ENCODE measurements at places on chromosomes 1 and 21.

DNA sequence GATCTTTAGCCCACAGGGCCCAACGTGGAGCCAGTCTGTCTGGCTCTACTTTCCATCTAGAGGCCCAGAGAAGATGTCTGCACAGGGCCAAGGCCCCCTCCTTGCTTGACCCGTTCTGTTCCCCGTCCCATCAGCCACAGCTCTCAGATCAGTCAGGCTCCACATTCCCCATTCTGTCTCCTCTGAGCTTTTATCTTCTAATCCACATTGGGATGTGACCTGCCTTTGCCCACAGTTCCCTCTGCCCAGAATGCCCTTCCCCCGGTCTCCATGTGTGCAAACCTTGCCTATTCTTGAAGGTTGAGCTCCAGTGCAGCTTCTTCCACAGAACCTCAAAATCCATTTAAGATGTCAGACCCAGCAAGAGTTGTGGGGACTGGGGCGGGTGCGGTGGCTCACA, 53.3 kb upstream of the WASF2 start:
- DNase-seq: no peak

DNA sequence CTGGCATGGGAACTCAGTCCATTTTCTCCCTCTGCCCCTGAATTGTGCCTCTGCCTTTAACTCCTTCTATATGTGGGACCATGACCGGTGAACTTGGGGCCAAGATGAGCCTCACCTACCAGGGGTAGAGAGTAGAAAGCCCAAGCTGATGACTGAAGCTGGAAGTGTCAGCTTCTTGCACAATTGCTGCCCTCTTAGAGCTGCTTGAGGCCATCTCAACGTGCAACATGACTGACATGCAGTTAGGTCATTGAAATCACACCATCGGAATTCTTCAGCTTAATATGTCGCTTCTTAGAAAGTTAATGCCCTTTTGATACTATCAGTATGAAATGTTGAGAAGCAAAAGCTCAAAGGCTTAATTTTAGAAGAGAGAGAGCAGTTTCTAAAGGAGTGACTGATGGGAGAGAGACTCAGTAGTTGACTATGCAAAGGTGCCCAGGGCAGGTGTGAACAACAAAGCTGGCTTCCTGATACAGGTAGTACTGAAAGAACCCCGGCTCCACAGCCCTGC, 89.4 kb upstream of the UBE2U start:
- DNase-seq: no peak

GRCh38 chr1:219999821-220000220, 46.5 kb downstream of the EPRS1 start:
- no peak for DNase-seq

- no peak for DNase-seq
These were observed 111.1 kb upstream of the BEND5 start for GRCh38 chr1:48887796-48888195.

- no peak for DNase-seq
These were observed 824.6 kb upstream of the NEGR1 start for GRCh38 chr1:73106931-73107330.

DNA sequence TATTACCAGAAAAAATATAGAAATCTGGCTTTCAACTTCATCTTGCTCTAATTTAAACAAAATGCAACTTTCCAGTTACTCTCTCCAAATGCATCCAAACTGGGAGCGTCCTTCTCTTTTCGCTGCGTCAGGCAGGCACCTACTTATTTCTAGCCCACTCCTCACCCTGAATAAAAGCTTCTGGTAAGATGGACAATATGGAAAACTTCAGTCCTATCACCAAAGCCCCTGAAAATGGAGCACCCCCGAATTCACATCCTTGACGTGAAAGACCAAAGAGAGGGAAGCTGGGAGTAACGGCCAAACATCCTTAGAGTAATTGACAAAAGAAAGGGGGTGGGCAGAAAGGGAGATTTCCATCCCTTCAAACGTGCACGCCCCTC, 5.5 kb upstream of the PROX1 start:
- DNase-seq: no peak

- DNase-seq: peak; percentile 23
These were observed 585 bp downstream of the NEGR1 start for GRCh38 chr1:72281637-72282270.

DNA sequence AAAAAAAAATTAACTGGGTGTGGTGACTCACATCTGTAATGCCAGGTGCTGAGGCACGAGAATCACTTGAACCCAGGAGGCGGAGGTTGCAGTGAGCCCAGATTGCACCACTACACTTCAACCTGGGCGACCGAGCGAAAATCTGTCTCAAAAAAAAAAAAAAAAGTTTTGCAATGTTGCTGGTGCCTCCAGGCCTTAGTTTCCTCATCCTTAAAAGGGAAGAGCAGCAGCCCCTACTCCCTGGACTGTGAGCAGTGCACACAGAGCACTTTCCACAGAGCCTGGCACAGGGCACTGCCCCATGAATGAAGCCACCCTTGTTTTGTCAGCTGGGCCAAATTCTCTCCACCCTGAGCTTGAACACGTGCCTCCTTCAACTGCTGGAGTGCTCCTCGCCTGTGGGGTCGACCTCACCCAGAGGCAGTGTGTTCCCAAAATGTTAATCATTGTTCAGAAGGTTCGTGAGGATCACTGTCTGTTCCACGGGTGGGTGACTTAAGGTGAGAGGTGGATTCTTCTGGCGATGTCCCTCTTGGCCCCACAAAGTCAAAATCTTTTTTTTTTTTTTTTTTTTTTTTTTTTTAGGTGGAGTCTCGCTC, 152.1 kb upstream of the TMEM51 start:
- no peak for DNase-seq

DNA sequence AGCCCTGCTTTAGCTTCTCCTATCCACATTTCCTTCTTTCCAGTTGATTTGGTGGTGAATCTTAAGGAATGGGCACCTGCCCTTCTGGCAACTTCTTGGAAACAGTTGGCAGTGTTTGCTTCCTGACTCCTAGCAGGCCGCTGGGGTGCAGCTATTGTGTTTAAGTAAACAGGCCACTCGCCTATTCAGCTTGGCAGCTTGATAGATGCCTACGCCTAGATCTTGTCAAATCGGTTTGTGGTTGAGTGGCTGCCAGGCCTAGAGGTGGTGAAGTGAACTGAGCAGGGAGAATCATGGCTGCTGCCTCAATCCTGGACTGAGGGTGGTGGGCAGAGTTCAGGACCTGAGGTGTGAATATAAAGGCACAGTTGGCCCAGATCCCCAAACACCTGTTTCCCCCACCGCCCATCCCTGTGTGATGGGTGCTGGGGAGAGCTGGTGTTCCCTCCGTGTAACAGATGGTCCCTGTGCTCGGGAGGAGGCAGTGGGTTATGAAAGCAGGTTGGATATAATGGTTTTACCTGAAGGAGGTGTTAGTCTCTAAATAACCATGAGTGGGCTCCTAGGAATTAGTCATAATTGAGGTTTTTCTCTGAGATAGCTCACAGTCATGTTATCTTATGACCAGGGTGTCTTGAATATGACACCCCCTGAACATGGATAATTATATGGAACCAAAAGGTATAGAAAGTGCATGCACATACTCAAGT, 940 bp upstream of the PLA2G2C start:
- DNase-seq: no peak

DNA sequence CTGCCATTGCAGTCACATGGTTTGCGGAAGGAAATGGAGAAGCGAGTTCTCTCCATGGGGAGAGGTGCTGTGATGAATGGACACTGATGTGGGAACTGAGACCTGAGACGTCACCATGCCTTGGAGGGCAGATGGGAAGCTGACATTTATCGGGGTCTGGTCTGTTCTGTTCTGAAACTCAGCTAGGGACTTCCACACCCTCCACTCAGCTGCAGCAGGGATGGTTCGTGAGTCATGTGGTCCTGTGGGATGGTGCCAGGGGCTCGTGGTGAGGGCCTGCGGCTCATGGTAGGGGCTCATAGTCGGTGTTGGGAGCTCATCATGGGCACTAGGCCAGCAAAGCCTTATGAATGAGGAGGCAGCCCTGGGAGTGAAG, 6.1 kb downstream of the GPR137B start:
- DNase-seq: no peak

- no peak for DNase-seq
These were observed 358.3 kb downstream of the KIF26B start for GRCh38 chr1:245512980-245513578.

DNA sequence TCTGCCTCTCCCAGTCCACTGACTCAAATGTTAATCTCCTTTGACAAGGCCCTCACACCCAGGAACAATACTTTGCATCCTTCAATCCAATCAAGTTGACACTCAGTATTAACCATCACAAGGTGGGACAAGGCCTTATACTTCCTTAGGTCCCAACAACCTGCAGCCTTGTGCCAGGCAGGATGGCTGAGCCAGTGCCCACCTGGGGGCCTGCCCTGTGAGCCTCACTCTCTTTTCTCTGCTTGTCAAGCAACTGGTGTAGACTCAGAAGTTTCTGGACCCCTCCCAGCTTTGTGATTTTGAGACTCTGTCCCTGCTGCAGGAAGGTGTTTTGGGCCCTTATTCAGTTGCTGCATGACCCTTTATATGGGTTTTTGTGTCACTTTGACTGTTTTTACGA, 310.0 kb upstream of the C1orf174 start:
- DNase-seq: no peak

GRCh38 chr1:246641394-246641793, 75.1 kb downstream of the CNST start:
- no peak for DNase-seq

GRCh38 chr1:46026531-46026930, 105.9 kb downstream of the PIK3R3 start:
- no peak for DNase-seq

DNA sequence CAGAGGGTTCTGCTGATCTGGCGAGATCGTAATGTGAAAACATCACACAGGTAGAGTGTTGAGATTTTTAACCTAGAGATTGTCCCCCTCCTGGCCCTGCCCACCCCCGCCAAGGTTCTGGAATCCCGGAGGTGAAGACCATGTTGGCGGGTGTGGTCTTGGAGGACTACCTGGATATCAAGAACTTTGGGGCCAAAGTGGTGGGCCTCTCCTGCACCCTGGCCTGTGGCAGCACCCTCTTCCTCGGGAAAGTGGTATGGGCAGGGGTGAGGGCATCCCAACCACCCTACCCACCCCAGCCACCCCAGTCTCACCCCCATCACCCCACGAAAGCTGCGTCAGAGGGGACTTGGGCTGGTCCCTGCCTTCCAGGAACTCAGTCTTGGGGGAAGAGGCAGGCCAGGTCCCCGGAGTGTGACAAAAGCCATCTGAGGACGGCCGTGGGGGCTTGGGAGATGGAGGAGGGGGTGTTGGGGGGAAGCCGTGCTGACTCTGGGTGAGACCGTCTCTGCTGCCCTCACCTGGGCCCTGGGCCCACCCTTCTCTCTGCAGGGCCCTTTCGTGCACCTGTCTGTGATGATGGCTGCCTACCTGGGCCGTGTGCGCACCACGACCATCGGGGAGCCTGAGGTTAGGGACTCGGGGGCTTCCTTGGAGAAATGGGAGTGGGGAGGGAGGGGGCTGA, 4.4 kb downstream of the CLCNKB start:
- DNase-seq: no peak

DNA sequence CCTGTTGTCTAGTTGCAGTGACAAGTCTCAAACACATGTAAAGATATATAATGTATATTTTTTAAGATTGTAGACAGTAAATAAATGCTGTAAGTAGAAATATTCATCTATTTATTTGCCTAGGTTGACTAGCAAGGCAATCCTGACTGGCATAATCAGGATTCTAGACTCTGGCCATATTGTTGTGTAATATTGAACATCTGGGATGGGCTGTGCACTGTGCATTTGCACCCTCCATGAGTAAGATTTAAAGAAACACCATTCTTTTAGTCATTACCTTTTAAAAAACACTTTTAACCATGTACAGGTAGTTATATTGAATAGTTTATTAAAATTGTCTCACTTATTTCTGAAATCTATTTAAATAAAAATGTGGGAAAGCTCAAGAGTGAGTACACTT, 32.4 kb downstream of the RASAL2 start:
- no peak for DNase-seq

- no peak for DNase-seq
These were observed 7.7 kb upstream of the CRYBG2 start for GRCh38 chr1:26361605-26362122.

DNA sequence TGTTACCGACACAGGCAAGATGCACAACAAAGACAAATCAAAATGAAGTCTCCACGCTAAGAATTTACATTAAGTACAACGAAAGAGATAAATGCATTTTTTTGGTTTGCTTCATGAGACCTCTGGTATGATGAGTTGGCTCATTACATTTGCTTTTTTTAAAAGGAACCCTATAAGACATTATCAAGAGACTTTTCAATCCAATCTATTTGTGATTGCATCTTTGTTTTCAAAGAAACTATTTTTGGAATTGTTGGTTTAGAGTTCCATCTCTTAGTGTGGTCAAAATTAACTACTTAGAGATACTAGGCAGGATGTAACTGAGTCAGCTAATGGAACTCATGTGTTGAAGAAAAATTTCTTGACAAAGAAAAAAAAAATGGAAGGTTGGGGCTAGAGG, 200.1 kb downstream of the ZC3H11B start:
- DNase-seq: no peak

DNA sequence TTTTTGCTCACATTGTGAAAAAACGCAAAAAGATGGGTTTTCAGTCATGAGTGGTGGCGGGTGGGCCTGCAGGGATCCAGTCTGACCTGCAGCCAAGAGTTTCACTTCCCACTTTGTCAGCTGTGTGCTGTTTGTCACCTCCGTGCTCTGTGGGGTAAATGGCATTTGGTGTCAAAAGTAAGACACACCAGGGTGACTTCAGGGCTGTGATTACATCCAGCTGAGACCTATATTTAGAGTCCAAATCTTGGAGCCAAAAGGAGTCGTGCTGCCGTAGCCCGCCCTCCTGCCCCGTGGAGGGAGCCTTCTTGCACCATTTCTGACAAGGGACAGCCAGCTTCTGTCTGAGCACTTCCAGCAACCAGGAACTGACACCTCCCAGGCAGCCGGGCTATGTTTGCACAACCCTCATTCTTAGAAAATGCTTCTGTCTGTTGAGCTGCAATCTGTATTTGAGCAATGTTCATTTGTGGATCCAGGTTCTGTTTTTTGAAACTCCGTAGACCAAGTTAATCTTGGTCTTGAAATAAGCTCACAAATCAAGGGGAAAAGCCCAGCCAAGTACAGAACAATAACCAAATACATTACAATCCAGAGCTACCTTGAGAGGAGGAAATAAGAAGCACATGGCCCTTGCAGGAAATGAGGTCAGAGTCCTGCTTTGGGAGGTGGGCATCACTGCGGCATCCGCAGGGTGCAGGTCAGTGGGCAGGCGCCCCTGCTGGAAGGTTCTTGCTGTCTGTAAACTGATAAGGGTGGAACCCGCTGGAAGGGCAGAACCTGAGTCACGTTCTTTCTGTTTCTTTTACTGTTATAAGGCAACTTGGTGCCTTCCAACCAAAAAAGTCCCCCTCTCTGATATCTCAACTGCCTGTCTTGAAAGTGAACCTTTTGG, 14.4 kb downstream of the ABCG1 start:
- peak; percentile 95 for DNase-seq
